ENCODE measurements at places on chromosomes 16 and 17. TPM values are rescaled to one million over a fixed set of nuclear protein-coding genes. Genes with fewer than 3 reads are reported as not detected.

The PROCA1 gene
- 11.3 TPM for total RNA-seq

The HSF4 gene
- not detected for total RNA-seq

The HBA1 gene
- not detected for total RNA-seq

The SLC25A11 gene
- total RNA-seq, result 70.4 TPM

The C16orf54 gene
- total RNA-seq, result not detected
